ENCODE measurements at places on chromosomes 13 and 19. TPM values are rescaled to one million over a fixed set of nuclear protein-coding genes. Genes with fewer than 3 reads are reported as not detected.

- DNase-seq, result no peak
- no peak overlapping the region for H3K4me3 ChIP-seq
- no peaks in the 10 kb centered on the region for H3K36me3 ChIP-seq
- peak overlapping the region; percentile 34 for H3K27ac ChIP-seq
- H3K27me3 ChIP-seq, result no peaks in the 10 kb centered on the region
- H3K4me1 ChIP-seq, result no peaks in the 10 kb centered on the region
Measured at GRCh38 chr19:4360641-4361151, 17.3 kb downstream of the MPND start.

GRCh38 chr13:40629678-40630384 is 36.6 kb downstream of the FOXO1 start:
- H3K4me3 ChIP-seq, result no peak overlapping the region
- H3K36me3 ChIP-seq, result peaks cover 52% of the 10 kb centered on the region
- DNase-seq, result no peak
- peaks cover 84% of the 10 kb centered on the region for H3K4me1 ChIP-seq
- peak overlapping the region; percentile 64 for H3K27ac ChIP-seq
- no peaks in the 10 kb centered on the region for H3K27me3 ChIP-seq

DNA sequence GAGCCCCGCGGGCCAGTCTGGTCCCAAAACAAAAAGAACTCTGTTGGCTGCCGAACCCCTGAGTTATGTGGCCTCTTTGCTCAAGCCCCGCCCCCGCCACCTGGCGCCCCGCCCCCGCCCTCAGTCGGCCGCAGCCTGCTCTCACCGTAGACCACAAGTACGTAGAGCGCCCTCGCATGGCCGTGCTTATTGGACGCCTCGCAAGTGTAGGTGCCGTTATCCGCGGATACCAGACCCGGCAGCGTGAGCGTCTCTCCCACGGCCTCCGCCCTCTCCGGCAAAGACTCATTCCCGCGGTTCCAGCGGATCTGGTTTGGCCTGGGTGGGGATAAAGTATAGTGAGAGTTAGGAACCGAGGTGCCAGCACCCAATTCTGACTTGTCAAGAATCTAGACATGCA is 5.5 kb upstream of the ZNF428 start:
- DNase-seq, result peak; percentile 84
- peaks cover 17% of the 10 kb centered on the region for H3K27me3 ChIP-seq
- H3K27ac ChIP-seq, result no peak overlapping the region
- no peak overlapping the region for H3K4me3 ChIP-seq
- H3K36me3 ChIP-seq, result peaks cover 3% of the 10 kb centered on the region

- no peak overlapping the region for H3K4me3 ChIP-seq
- H3K36me3 ChIP-seq, result peaks cover 15% of the 10 kb centered on the region
- no peak for DNase-seq
Measured at GRCh38 chr13:75759531-75759930, 123.4 kb downstream of the LMO7 start.

- no peak overlapping the region for H3K4me3 ChIP-seq
- no peaks in the 10 kb centered on the region for H3K4me1 ChIP-seq
- H3K27ac ChIP-seq, result no peak overlapping the region
- no peaks in the 10 kb centered on the region for H3K36me3 ChIP-seq
Measured at GRCh38 chr19:28878862-28879566, 333.9 kb downstream of the UQCRFS1 start.

GRCh38 chr13:109858319-109858718 is 71.9 kb upstream of the IRS2 start:
- no peak for DNase-seq
- H3K36me3 ChIP-seq, result no peaks in the 10 kb centered on the region
- no peak overlapping the region for H3K4me3 ChIP-seq
- H3K27ac ChIP-seq, result no peak overlapping the region
- peaks cover 69% of the 10 kb centered on the region for H3K27me3 ChIP-seq

DNA sequence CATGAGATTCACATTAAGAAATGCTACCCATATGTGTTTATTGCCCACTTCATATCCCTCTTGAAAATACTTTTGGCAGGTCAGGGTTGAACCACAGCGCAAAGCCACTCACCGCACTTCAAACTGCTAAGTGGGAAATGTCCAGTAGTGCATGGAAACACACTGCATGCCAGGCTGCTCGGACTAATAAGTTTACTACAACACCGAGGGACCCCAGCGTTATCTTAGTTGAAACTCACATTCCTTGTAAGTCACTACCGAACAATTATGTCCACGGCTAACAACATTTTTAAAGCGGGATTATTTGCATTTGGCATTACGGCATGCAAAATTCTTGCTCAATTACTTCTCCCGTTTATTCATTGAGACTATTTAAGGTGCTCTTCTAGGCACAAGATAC is 4.0 kb downstream of the BRD4 start:
- DNase-seq, result no peak
- peaks cover 38% of the 10 kb centered on the region for H3K36me3 ChIP-seq
- H3K4me3 ChIP-seq, result no peak overlapping the region
- H3K4me1 ChIP-seq, result peaks cover 70% of the 10 kb centered on the region
- no peak overlapping the region for H3K27ac ChIP-seq

DNA sequence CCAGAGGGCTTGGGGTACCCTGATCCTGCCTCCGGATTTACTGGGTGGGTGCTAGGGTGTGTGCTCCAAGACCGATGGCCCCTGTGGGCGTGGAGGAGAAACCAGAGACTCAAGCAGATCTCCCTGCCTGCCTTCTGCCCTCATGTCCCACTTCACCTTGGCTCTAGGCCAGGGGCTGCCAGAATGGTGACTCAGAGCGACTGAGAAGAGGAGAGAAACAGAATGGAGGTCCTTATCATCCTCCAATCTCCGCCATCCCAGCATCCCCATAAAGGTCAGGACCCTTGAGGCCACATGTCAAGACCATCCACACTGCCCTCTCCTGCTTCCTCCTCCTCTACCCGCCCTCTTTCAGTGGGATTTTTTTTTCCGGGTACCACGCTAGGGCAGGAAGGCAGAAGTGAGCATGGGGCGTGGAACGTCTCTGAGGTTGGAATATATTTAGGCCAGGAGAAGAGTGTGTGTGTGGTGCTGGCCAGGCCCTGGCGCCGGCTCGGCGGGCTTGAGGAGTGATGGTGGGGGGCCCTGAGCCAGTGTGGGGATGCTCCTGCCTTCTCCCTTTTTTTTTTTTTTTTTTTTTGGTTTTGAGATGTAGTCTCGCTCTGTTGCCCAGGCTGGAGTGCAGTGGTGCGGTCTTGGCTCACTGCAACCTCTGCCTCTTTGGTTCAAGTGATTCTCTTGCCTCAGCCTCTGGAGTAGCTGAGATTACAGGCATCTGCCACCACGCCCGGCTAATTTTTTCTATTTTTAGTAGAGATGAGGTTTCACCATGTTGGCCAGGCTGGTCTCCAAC is 22.3 kb downstream of the IER2 start:
- H3K4me3 ChIP-seq, result peak overlapping the region; percentile 87
- peaks cover 3% of the 10 kb centered on the region for H3K36me3 ChIP-seq
- peak overlapping the region; percentile 99 for H3K27ac ChIP-seq

- peaks cover 13% of the 10 kb centered on the region for H3K4me1 ChIP-seq
- no peak for DNase-seq
- peak overlapping the region; percentile 59 for H3K27ac ChIP-seq
- H3K27me3 ChIP-seq, result no peaks in the 10 kb centered on the region
Measured at GRCh38 chr19:41957161-41957837, 1.8 kb downstream of the RABAC1 start.

DNA sequence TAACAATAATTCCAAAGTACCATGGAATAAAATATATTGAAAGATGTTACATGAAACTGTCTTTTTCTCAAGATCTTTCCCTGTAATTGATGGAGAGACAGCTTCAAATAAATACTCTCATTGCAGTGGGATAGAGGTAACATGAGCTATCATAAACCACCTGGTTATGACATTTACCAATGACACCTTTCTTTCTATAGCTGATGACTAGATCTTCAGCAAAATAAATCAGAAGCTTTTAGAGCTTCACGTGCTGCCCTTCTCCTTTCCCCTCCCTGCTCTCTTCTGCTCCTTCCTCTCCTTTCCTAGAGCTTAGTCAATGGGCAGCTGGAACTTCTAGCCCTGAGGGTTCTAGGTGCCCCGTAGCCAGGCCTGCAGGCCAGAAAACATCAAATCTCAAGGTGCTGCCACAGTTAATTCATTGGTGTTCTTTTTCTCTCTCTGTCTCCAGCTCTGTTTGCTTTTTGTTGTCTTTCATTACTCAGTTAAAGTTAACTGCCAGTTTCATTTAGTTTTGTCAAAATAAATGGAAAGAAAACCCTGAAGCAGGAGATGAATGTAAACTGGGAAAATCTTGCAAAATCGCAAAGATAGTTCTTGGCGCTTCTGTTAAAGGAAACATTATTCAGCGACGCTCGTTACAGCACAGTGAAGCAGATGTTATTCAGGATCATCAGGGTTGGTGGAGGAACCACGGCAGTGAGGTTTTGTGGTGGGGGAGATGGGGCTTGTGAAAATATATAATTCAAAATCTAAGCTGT is 8.3 kb upstream of the METTL21C start:
- no peak overlapping the region for H3K4me3 ChIP-seq
- H3K36me3 ChIP-seq, result no peaks in the 10 kb centered on the region
- no peak for DNase-seq

GRCh38 chr19:39423258-39424086 is 11.0 kb downstream of the PLEKHG2 start:
- no peak for DNase-seq
- H3K4me1 ChIP-seq, result no peaks in the 10 kb centered on the region
- no peak overlapping the region for H3K27ac ChIP-seq
- no peaks in the 10 kb centered on the region for H3K27me3 ChIP-seq
- H3K4me3 ChIP-seq, result no peak overlapping the region
- peaks cover 6% of the 10 kb centered on the region for H3K36me3 ChIP-seq

DNA sequence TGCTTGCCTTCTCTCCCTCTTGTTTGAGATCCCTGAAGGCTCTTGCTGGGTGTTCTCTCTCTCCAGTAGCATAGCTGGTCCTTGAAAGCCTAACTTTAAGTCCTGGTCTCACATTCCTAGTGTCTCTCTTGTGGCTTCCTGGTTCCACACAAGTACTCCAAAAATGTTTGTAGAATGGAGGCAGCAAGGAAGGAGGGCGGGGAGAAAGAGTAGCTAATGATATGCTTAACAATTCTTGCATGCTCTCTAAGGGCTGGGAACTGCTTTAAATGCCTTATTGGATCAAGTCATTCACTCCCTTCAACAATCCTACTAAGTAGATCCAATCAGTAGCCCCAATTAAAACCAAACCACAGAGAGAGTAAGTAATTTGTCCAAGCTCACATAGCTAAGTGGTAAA is 357.3 kb downstream of the KLF5 start:
- H3K36me3 ChIP-seq, result no peaks in the 10 kb centered on the region
- no peak overlapping the region for H3K4me3 ChIP-seq
- DNase-seq, result no peak
- H3K27me3 ChIP-seq, result no peaks in the 10 kb centered on the region
- H3K4me1 ChIP-seq, result no peaks in the 10 kb centered on the region

GRCh38 chr13:91891141-91891540 is 492.7 kb downstream of the GPC5 start:
- H3K4me1 ChIP-seq, result no peaks in the 10 kb centered on the region
- H3K4me3 ChIP-seq, result no peak overlapping the region
- no peaks in the 10 kb centered on the region for H3K36me3 ChIP-seq
- no peak for DNase-seq
- no peaks in the 10 kb centered on the region for H3K27me3 ChIP-seq
- no peak overlapping the region for H3K27ac ChIP-seq

The CYP4F2 gene
- total RNA-seq, result 0.14 TPM

The FCAR gene
- total RNA-seq, result not detected

The KLK3 gene
- not detected for total RNA-seq

The LRRC25 gene
- not detected for total RNA-seq

The FKBP8 gene
- 170 TPM for total RNA-seq

The PNMA8A gene
- total RNA-seq, result 6.0 TPM

The UNC13A gene
- total RNA-seq, result 0.08 TPM
